ENCODE measurements at places on chromosomes 3 and 15.

DNA sequence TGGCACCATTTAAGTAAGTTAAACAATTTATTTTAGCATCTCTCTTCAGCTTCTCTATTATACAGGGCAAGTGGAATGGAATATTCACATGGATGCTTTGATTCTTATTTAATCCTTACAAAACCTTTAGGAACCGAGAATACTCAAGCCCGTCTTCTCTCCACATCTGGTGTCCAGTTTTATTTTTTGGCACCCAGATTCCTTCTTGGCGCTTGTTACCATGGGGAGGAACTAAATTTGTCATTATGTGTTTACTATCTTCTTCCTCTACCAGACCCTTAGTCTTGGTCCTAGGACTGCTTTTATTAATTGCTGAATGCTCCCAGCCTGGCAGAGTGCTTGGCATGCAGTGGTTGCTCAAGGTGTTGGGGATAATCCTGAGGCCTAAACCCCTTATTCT is 138.8 kb downstream of the CACNA2D3 start:
- no peak for DNase-seq

GRCh38 chr15:26983822-26984221 is 12.8 kb downstream of the GABRG3 start:
- DNase-seq, result no peak

- no peak for DNase-seq
Measured at GRCh38 chr15:90735923-90736322, 18.8 kb downstream of the BLM start.

GRCh38 chr15:27398631-27399161 is 427.7 kb downstream of the GABRG3 start:
- no peak for DNase-seq

DNA sequence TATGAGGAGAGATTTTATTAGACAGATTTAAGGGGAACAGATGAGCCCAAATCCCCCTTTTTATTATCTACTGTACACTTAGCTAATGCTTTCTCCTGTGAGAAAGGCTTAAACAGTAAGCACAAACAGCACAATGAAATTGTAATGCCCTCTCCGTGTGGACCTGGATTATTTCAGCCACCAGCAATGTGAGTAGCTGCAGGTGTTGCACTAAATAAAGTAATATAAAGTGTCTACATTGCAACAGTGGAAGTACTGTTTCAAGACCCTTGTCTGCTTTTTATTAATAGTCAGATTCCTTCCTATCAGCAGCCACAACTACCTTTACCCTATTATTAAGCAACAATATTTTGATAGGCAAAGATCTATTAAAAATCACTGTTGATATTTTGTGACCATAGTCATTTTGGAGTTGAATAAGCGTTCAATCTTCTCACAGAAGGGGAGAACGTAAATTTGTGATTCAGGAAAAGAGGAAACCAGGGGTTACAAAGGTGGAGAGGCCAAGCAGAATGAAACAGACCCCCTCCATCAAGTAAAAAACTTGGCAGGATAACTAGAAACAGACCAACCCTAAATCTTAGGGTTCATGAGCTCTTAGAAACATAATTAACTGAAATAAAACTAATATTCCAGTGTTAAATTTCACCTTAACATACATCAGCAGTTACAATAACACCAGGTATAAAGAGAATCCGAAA is 422.6 kb downstream of the MECOM start:
- DNase-seq, result no peak

GRCh38 chr15:32856753-32857152 is 138.9 kb downstream of the GREM1 start:
- DNase-seq, result no peak

DNA sequence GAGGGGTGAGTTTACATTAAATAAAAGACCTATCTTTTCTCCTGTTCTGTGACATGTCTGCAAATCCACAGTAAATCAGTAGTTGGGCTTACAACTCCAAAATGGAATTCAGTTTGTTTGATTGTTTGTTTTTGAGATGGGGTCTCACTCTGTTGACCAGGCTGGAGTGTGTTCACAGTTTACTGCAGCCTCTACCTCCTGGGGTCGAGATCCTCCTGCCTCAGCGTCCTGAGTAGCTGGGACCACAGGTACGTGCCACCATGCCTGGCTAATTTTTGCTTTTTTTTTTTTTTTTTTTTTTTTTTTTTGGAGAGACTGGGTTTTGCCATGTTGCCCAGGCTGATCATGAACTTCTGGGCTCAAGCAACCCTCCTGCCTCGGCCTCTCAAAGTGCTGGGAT is 63.5 kb upstream of the ADPGK start:
- no peak for DNase-seq

DNA sequence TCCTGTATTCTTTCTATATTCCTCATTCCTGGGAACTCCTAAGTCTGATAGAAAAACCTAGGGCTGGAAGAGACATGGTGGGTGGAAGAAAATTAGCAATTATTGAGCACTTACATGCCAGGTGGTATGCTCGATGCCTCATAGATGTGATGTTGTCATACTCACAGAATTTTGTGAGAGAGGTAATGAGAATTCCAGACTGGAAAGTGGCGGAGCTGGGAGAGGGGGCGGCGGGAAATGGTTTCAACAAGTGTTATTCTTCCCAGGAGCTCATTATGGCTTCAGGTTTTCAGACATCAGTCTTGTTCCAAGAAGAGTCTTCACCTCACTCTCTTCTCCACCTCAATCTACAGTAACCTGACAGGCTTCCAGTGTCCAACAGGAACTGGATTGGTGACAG is 16.2 kb downstream of the TIMP4 start:
- DNase-seq, result no peak

DNA sequence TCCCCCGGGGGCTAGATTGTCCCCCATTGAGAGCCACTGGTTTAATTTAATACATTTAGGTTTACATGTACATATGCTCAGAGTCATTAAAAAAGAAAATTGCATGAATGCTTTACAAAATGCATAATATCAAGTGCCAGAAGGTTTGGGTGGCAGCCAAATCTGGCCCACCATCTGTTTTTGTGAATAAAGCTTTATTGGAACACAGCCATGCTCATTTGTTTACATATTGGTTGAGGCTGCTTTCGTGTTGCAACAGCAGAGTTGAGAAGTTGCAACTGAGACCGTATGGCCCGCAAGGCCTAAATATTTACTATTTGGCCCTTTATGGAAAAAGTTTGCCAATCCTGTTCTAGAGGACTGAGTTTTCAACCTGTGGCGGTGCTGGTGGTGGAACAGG is 32.1 kb upstream of the RGMA start:
- no peak for DNase-seq

DNA sequence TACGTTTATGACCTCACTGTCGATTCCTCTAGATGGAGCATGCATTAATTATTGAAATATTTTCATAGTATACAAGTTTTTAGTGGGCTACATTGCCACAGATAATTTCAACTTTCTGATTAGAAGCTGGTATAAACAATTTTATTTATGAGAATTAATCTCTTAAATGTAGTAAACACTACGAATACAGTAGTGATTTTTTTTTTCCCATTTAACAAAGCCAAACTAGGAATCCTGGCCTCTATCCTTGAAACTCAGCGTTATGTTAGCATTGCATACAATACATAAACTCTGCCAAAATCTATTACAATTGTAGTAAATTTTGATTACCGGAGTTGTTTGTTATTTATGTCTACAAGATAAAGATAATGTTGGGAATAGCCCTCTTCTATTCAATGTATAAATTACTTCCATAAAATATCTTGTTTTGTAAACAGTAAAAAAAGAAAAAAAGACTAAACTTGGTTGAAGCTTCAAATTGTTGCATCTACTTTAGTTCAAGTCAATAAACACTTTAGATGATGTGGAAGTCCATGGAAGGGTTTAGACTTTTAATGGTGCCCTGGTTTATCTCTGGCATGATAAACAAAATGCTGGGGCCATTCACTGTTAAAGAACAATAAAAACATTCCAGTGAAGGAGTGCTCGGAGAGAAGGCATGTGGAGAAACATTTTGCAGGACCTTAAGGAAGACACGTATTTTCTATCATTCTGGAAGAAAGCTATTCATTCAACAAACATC is 77.3 kb upstream of the NR2F2 start:
- no peak for DNase-seq

DNA sequence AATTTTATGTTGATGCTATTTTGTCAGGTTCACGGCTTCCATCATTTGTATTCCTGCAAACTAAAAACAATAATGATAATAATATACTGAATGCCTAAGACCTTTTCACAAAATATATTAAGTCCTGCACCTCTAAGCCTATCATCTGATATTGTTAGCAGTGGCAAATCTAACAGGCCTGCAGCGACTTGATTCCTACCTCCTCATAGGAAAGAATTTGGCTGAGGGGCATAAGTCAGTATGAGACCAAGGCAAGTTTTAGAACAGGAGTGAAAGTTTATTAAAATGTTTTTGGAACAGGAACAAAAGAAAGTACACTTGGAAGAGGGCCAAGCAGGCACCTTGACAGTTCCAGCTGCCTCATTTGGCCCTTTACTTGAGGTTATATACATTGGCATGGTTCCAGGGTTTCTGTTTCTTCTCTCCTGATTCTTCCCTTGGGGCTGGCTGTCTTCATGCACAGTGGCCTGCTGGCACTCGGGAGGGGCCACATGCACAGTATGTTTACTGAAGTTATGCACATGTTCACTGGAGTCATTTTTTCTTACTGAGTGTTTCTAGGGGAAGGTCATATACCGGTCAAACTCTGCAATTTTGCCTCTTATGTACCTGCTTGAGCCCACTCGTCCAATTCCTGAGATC is 418.1 kb downstream of the EPHA6 start:
- no peak for DNase-seq

DNA sequence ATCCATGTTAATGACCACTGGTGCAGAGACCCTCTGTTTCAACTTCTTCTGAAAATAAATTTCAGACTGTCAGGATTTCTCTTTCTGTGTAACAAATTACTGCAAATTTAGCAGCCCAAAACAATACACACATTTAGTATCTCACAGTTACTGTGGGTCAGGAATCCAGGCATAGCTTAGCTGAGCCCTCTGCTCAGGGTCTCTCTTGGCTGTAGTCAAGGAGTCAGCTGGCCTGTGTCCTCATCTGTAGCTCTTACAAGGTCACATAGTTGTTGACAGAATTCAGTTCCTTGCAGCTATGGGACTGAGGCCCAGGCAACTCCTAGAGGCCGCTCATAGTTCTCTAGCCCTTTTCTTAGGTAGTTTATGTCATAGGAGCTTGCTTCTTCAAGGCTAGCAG is 51.9 kb downstream of the NKIRAS1 start:
- no peak for DNase-seq

GRCh38 chr3:170761103-170761502 is 108.9 kb downstream of the RPL22L1 start:
- no peak for DNase-seq

- no peak for DNase-seq
Measured at GRCh38 chr3:143840636-143841035, 7.6 kb downstream of the SLC9A9 start.

GRCh38 chr3:194875581-194876402 is 190.1 kb downstream of the FAM43A start:
- no peak for DNase-seq

DNA sequence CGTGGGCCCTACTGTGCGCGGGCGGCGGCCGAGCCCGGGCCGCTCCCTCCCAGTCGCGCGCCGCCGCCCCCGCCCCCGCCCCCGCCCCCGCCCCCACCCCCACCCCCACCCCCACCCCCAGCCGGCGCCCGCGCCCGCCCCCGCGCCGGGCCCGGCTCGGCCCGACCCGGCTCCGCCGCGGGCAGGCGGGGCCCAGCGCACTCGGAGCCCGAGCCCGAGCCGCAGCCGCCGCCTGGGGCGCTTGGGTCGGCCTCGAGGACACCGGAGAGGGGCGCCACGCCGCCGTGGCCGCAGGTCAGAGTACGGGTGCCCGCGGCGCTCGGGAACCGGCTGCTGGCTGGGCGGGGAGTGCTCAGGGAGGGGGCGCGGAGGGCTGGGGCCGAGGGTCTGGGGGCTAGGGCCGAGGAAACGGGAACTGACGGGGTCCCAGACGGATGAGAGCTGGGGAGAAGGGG is 1.1 kb upstream of the PPARG start:
- DNase-seq, result peak; percentile 23

DNA sequence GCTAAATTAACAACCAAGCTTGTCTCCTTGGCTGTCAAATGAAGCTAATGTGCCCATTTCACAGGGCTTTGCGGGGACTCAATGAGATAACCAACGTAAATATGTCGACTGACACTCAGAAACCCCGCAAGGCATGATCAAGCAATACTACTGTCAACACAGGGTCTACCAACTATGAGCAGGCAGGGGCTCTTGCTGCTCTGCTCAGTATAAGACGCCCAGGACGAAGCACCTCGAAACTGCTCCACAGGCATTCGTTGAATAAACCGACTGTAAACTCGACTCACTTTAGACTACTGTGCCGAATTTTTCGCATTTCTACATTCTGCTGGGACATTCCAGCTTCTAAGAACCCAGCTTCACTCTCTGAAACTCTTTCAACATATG is 55.0 kb downstream of the FEZF2 start:
- DNase-seq, result no peak

GRCh38 chr3:161744366-161744765 is 247.8 kb downstream of the OTOL1 start:
- no peak for DNase-seq

DNA sequence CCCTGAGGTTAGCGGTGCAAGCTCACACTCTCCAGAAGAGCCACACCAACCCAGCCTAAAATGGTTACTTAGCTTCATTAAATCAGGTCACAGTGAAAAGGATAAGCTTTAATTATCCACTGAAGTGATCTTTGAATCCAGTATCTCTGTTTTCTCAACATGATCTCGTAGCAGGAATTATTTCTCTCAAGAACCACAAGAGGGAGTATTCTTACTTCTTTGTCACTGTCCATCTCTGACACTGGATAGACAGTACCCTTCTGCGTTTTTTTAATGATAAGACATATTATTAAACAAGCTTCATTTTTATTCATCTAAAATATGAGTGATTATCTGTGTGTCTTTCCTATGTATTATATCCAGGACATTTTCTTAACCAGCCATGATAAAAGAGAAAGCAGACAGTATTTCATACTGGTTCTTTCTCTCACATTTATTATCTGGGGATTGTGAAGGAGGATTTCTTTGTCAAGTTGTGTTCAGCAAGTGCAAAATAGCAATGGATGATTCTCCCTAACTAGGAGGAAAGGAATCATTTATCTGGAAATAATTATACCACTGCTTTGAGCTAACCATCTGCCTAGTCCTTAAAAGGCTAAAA is 105.4 kb upstream of the CCDC54 start:
- no peak for DNase-seq

DNA sequence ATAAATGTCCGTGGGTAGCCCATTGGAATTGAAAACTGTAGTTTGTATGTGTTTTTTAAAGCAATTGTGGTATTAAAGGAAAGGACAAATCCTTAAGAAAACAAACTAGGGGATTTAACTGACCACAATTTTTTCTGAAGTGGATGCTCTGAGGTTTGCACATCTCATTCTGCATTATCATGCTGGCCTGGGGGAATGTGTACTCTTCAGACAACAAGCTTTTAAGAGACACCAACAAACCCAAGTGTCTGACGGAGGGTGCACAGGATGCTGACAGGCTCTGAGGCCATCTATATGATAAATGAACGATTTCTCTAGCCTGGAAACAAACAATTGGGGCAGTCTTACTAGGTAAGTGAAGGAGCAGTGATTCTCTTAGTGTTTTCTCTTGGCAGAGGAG is 9.1 kb downstream of the LINS1 start:
- DNase-seq, result no peak
